Effector memory CD4-positive, alpha-beta T cell (primary cell): ENCODE measurements at places on chromosomes 2 and 18.

GRCh38 chr2:64359892-64360657 is 93.9 kb upstream of the LGALSL start:
- no peak for DNase-seq

DNA sequence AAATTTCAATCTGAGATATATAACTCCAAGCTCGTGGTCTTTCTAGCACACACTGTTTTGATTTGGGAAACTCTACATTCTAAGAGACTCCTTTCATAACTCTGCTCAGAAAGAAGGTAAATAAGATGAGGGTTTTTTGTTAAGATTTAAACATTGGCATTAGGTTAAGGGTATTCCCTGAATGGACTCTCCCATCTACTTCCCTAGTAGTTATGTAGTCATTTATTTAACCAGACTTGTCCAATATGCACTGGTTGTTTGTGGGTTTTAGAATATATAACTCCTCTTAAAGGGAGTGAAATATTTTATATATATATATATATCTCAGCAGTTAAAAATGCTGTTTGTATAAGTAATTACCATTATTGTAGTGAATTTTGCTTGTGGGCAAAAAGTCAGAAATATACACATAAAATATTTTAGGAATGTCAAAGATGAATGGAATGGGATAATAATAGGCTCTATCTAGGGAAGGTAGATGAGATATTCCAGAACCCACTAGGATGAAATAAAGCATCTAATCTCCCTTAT is 61.5 kb upstream of the WDR75 start:
- no peak for DNase-seq

- DNase-seq = no peak
These were observed 364.5 kb downstream of the IRS1 start for GRCh38 chr2:226435146-226435545.

- no peak for DNase-seq
These were observed 79.0 kb upstream of the ID2 start for GRCh38 chr2:8602809-8603208.

DNA sequence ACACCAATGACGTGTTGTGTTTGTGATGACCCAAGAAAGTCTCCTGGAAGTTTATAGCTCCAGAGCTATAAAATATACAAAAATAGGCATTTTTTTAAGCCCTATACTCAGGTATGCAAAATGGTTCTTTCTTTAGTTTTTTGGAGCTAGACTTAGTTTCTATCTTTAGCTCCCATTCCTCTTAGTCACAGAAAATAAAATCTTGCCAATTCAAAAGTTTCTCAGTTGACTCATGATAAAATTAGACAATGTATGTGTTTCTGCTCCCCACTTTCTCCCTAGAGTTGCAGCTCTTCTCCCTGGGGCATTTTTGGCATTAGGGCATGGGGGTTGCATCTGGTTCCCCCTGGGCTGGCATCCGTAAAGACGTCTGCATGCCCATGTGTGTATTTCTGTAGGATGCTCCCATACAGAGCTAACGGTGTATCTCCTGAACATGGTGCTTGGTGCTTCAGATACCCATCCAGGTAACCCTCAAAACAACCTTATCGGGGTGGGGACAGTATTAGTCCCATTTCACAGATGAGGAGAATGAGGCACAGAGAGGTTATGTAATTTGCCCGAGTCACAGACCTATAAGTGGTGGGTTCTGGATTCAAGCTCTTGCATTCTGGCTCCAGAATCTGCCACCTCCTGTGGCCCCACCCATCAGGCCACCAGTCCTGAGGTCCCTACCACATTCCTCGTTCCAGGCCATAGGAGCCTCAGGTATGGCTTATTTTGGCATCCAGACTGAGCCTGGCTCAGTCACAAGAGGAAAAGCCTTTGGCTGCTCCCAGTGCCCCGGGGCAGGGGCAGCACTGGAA is 43.1 kb upstream of the ASAP2 start:
- DNase-seq = no peak

DNA sequence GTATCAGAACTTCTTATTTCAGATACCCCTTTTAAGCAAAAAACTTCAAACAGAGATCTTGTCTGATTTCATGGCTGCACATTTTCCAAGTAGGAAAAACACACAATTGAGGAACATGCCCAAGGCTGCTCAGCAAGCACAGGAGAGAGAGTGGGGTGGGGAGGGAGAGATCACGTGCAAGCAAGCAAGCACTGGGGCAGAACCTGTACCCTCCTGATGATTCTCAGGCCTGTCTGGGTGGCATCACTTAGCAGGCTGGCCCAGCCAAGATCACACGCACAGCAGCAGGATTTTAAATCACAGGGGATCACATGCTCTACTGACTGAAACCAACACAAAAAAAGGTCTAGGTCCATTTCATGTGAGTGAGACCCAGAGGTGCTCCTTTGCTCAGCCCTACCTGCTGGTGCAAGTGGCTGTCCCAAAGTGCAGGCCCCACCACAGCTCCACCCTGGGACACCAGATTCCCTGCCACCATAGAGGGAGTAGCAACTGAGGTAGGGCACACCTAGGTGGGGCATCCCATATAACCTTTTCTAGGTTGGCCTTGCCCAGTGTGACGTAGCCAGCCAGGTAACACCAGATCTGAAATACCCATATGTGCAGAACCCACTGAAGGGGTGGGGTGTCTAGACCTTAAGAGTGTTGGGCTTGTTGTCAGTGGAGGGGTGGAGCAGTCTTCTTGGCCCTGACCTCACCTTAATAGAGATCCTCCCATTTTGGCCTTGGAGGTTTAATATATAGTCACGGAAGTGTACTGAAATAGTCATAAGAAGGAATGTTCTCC is 1.8 kb upstream of the LYPD6B start:
- DNase-seq = no peak

DNA sequence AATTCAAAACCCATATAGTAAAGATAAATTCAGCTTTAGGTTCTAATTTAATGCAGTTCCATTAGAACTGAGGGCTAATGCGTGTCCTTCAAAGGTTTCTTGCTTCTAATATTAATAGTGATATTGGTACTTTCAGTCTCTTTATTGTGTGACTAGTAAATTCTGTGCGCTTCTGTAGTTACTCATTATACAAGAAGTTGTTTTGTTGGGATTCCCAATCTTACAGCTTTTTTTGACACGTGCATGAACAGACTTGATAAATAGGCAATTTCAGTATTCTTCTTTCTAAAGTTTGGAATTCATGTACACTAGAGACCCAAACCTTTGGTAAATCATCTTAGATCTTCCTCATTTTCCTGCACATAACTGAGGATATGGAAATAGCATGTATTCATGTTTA is 71.8 kb downstream of the HAUS1 start:
- no peak for DNase-seq

- DNase-seq = no peak
These were observed 9.1 kb upstream of the UNC80 start for GRCh38 chr2:209762563-209762962.

DNA sequence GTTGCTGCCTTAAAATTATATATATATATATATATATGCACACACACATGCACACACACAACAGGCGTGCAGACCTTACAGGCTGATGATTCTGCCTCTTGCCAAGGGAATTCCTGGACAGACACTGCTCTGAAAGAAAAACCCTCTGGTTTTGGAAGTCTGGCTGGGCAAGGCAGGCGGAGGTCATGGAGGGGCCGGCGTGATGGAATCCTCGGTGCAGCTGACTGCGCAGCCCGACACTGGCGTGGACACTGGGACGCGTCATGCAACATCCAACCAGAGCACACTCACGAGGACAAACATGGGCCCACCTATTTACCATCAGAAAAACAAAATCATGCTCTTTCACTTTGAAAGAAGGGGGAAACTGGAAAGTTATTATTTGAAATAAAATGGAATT is 235.3 kb downstream of the ZNF516 start:
- DNase-seq = no peak

DNA sequence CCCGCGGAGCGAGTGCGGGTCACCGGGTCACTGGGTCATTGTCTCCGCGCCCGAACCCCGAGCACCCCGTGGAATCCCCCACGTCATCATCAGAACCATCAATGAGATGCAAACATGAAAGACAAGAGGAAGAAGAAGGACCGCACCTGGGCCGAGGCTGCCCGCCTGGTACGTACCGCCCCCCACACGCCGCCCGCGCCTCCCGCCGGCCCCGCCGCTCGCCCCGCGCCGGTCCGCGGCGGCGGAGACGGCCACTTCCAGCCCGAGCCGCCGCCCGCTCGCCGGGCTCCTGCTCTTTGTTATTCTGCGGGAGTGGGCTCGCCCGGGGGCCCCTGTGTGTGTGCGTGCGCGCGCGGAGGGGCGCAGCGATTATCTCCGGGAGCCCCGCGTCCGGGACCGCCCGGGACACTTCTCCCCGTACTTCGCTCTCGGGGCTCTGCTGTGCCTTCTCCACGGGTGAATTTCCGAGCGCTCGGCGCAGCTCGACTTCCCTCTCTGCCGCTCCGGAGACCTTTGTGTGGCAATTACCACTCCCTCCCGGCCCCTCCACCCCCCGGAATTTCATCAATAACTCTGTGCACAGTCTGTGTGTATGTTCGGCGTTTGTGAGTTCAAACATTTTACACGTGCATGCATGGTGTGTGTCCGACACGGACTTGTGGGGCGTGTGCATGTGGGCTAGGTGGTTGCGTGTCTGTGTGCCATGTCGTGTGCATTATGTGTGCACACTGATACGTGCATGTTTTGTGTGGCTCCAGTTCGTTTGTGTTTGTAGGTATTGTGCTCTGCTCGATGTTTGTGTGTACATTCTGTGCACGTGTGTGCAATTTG is 714 bp downstream of the ASXL3 start:
- DNase-seq = no peak

DNA sequence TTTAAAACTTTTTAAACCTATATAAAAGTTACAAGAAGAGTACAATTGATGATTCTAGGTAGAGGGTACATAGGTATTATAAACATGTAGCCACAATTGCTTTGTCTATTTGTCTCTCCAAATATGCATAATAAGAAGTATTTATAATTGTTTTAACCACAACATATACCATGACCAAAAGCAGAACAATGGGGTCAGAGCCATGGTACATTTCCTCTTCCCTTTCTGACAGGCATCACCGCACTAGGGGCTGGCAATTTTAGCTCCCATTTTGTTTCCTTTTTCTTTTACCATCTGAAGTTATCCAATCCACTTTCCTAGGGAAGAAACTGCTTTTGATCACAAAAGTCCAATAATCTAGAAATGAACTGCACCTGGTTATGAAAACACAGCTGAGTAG is 49.3 kb downstream of the TMX3 start:
- no peak for DNase-seq

- DNase-seq = no peak
These were observed 265.1 kb upstream of the OSR1 start for GRCh38 chr2:19623488-19623887.

DNA sequence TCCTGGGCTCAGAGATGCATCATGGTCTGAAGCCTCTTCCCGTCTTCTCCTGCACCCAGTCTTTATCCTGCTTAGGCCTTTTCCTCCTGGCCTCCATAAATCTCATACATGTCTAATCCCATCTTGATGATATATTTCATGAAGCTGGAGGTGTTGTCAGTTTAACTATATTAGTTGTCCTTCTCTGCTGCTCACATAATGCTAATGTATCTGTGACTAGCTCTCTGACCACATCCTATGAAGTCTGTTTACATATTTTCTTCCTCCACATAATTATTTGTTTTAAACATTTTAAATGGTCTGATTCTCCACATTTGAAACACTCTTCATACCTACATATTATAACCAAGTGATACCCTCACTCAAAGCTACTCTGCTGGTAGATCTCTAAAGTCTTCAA is 315.2 kb upstream of the RND3 start:
- DNase-seq = no peak

- no peak for DNase-seq
These were observed 117.2 kb upstream of the NRP2 start for GRCh38 chr2:205565142-205565522.

DNA sequence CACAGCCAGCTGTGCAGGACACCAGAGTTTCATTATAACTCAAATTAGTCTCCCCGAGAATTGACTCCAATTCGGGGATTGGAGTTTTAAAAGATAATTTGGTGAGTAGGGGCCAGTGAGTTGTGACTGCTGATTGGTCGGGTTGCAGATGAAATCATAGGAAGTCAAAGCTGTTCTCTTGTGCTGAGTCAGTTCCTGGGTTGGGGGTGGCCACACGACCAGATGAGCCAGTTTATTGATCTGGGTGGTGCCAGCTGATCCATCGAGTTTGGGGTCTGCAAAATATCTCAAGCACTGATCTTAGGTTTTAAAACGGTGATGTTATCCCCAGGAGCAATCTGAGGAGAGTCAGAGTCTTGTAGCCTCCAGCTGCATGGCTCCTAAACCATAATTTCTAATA is 82.7 kb upstream of the SLC66A3 start:
- DNase-seq = no peak

DNA sequence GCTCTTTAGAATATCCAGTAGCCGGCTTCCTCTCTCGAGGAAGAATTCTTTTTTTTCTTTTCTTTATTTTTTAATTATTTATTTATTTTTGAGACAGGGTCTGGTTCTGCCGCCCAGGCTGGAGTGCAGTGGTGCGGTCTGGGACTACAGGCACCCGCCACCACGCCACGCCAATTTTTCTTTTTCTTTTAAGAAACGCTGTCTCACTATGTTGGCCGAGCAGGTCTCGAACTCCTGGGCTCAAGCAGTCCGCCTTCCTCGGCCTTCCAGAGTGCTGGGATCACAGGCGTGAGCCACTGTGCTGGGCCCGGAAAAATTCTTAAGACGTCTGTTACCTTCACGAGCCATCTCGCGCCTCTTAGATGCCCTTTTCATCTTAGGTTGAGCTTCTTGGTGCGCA is 931 bp upstream of the TMEM131 start:
- no peak for DNase-seq

DNA sequence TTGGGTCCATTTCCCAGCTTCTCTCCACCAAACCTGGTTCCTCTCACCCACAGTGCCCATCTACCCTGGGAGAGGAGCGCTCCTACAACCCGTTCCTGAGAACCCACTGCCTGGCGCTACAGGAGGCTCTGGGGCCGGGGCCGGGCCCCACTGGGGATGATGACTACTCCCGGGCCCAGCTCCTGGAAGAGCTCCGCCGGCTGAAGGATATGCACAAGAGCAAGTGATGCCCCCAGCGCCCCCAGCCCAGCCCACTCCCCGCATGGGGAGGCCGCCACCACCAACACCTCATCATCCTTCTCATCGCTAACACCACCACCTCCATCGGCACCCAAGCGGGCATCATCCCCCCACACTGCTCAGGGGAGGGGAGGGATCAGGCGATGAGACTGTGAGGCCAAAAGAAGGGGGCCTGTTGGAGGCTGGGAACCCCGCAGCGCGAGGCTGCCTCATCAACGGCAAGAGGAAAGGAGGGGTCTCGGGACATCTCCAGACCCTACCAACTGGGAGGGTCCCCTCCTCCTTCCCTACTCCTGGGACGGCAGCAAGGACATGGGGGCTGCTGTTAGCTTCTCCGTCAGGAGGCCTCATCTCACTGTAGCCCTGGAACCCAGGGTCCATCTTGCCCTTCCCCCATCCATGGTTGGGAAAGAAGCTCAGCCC is 11.8 kb upstream of the CATIP start:
- no peak for DNase-seq

GRCh38 chr2:53576166-53576565 is 191.4 kb upstream of the CHAC2 start:
- no peak for DNase-seq

DNA sequence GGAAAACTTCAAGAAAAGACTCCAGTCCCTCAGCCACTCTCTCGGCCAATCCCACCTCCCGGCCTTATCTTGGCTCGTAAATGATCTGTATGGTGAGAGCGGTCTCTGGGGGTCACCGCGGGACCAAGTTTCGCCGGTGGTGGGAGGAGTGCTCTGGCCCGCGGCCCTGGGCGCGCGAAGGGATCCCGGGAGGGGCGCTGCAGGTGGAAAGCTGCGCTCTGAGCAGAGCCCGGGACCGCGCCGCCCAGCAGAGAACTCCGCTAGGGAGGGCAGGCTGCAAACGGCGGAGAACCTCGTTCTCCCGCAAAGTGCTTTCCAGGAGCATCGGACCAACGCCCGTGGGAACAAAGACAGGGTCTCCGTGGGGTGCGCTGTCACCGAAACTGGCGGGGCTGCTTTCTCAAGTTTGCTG is 622 bp downstream of the LRP2 start:
- no peak for DNase-seq
